GM23248 (cell line): ENCODE measurements at places on chromosomes 4 and X. TPM values are rescaled to one million over a fixed set of nuclear protein-coding genes. Genes with fewer than 3 reads are reported as not detected.

The C1QTNF7 gene
- not detected in 2 replicates for polyA plus RNA-seq

The ZIC3 gene
- not detected in 2 replicates for polyA plus RNA-seq

The RWDD4 gene
- polyA plus RNA-seq = 38.0 and 40.8 TPM in 2 replicates

The SSX2 gene
- not detected in 2 replicates for polyA plus RNA-seq

The SPANXN4 gene
- not detected in 2 replicates for polyA plus RNA-seq

DNA sequence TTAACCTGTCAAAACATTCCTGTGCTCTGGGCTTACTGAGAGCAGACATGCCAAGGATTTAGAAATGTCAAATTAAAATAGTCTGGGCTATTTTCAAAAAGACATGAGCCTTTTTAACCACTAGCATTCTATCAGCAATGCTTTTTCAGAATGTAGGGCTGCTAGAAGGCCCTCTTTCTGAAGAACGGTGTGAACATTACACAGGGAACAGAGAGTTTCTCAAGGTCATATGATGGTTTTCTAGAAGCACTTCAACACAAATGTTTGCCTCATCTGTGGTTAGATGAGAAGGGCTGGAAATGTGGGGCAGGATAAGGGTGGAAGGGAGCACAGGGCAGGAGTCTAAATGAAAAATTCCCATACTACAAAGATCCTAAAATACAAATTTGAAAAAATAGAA, 39.3 kb downstream of the GRIA3 start:
- no peak for DNase-seq

DNA sequence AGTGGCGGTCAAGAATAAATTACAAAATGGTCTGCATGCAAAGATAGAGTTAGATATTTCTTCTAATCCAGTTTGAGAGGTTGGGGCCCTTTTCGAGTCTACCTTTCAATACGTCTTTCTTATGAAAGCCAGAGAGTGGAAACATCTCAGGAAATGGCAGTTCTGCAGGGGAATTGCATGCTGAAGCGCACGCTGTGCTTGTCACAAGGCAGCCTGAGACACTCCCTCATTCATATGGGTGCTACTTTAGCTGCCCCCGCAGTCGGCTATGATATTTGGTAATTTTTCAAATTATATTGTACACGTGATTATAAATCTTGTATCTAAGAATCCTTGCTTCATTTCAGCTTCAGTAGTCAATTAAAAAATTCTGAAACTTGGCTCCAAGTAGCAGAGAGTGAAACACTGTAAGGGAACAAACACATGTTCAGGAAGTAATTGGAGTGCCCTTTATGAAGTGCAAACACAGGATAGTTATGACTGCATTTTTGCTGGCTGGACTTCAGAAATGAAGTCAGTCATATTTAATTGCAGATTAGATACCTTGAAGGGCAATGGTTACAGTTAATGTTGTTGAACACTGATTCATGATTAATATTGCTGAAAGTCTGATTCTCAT, 145.5 kb upstream of the NAP1L5 start:
- DNase-seq = peak; percentile 27

- peak; percentile 41 for DNase-seq
These were observed 58.2 kb downstream of the ARSJ start for GRCh38 chr4:113921089-113921794.

DNA sequence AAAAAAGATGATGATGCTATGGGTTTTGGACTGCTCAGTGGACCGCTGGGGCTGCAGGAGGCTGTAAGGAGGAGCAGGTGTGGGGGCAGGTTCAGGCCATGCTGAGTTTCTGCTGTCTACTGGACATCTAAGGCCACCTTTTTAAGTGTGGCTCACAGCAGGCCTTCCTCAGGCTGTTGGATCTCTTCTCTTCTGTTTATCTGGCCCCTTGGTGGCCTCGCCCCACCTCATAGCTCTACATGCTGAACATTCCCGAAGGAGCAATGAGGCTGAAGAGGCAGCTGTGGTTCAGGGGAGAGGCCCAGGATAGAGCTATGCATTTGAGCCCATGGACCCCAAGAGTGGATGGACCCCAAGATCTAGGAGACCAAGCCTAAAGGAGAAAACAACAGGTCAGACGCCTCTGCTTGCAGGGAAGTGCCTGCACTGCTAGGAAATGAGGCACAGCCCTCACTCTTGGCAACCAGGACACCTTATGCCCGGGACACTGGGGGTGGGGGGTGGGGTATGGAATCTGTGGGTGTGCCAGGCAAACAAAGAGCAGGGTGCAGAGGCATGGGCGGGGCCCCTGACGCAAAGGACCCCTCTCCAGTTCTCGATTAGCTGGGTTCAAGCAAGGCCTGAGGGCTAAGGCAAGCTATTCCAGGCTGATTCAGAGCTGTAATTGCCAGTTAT, 168.9 kb downstream of the BCOR start:
- no peak for DNase-seq

DNA sequence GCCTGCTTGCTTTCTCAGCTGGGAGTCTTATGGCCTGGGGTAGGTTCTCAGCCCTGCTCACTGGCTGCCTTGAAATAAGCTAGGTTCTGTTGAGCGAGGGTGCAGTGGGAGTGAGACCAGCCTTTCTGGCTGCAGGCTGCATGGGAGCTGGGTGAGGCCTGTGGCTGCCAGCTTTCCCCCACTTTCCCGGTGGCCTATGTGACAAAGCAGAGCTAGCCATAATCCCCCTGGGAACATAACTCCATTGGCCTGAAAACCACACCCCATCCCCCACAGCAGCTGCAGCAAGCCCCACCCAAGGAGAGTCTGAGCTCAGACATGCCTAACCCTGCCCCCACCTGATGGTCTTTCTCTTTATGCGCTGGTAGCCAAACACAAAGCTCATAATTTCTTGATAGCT, 118.9 kb downstream of the KLHL4 start:
- DNase-seq = no peak

DNA sequence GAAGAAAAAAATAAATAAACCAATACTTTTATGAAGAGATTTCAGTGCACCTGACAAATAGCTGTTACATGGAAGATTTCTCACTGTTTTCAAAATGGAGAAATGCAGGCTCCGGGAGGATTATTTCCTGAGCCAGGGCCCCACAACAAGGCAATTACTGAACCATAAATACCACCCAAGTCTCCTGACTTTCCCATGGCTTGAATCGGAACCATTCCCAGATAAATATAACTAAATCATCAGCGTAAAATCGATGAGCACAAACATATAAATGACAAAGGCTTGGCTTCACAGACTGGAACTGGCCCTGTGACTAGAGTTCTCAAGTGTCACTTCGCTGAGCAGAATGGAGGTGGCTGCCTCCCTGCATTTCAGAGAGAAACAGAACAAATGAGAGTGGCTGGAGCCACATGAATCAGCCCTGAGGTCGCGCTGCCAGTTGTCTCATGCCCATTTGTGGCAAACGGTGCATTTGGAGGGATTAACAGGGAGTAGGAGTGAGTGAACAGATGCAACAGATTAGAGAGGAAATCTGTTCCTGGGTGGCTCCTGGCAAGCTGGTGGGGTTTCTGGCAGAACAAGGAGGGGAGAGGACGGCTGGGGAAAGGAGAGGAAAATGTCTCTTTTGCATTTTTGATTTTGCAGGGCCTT, 57.3 kb upstream of the STIM2 start:
- peak; percentile 52 for DNase-seq

- DNase-seq = no peak
These were observed 78.8 kb upstream of the TMEM150C start for GRCh38 chr4:82640540-82640939.

DNA sequence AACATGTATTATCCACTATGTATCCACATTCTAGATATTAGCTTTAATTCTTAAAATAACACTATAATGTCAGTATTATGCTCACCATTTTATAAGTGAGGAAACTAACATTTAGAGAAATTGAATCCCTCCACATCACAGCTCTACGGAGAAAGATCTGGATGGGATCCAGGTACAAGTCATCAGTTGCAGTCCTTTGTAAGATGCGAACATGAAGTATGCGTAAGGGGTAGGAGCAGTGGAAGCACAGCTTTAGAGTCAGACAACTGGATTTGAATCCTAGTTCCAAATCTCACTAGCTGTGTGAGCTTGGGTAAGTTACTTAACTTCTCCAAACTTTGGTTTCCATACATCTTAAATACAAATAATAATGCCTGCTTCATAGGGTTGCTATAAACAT, 162.5 kb downstream of the ATP10D start:
- no peak for DNase-seq

GRCh38 chrX:100829730-100830129, 9.5 kb downstream of the CSTF2 start:
- peak; percentile 27 for DNase-seq

GRCh38 chr4:120000591-120001296, 65.9 kb downstream of the MAD2L1 start:
- no peak for DNase-seq

GRCh38 chr4:173076903-173077634, 91.5 kb upstream of the GALNT7 start:
- peak; percentile 16 for DNase-seq

GRCh38 chr4:167052631-167053091, 181.6 kb downstream of the SPOCK3 start:
- DNase-seq = no peak

GRCh38 chr4:108166441-108167315, 2.1 kb downstream of the LEF1 start:
- no peak for DNase-seq

GRCh38 chrX:153933748-153934147, 1.1 kb downstream of the NAA10 start:
- DNase-seq = peak; percentile 75

- no peak for DNase-seq
These were observed 103.7 kb upstream of the RAPGEF2 start for GRCh38 chr4:158999166-158999682.

- DNase-seq = no peak
These were observed 64.4 kb upstream of the TEX13D start for GRCh38 chrX:124268099-124268498.
